Natural killer cell (primary cell): ENCODE measurements at places on chromosomes 5 and 9.

GRCh38 chr5:111280282-111280951 lies 56.2 kb downstream of the CAMK4 start:
- no peaks in the 10 kb centered on the region for H3K36me3 ChIP-seq
- DNase-seq: no peak
- no peak overlapping the region for H3K27ac ChIP-seq

DNA sequence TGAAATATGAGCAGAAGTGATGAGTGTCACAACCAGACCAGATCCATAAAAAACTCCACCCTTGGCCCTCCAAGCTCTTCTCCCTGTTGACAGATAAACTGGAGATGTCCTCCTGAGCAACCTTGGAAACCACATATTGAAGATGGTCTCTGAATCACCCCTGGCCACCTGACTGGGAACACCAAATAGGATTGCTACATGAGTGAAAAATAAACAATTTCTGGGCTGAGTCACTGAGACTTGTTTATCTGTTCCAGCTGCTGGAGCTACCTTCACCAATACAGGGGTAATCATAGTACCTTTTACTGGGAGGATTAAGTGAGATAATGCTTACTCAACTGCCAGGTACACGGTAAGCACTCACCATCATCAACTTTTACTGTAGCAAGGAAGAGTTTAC lies 53.3 kb downstream of the PCA3 start:
- no peak overlapping the region for H3K4me3 ChIP-seq
- H3K27me3 ChIP-seq: no peaks in the 10 kb centered on the region
- H3K27ac ChIP-seq: no peak overlapping the region
- DNase-seq: no peak
- H3K4me1 ChIP-seq: no peaks in the 10 kb centered on the region

- peak; percentile 55 for DNase-seq
- H3K4me3 ChIP-seq: no peak overlapping the region
- H3K27ac ChIP-seq: peak overlapping the region; percentile 98
- H3K27me3 ChIP-seq: no peaks in the 10 kb centered on the region
Measured at GRCh38 chr5:134133188-134133994, 18.9 kb downstream of the TCF7 start.

- H3K27ac ChIP-seq: no peak overlapping the region
- H3K4me3 ChIP-seq: no peak overlapping the region
- no peaks in the 10 kb centered on the region for H3K36me3 ChIP-seq
Measured at GRCh38 chr9:92378865-92379560, 25.4 kb downstream of the OGN start.

DNA sequence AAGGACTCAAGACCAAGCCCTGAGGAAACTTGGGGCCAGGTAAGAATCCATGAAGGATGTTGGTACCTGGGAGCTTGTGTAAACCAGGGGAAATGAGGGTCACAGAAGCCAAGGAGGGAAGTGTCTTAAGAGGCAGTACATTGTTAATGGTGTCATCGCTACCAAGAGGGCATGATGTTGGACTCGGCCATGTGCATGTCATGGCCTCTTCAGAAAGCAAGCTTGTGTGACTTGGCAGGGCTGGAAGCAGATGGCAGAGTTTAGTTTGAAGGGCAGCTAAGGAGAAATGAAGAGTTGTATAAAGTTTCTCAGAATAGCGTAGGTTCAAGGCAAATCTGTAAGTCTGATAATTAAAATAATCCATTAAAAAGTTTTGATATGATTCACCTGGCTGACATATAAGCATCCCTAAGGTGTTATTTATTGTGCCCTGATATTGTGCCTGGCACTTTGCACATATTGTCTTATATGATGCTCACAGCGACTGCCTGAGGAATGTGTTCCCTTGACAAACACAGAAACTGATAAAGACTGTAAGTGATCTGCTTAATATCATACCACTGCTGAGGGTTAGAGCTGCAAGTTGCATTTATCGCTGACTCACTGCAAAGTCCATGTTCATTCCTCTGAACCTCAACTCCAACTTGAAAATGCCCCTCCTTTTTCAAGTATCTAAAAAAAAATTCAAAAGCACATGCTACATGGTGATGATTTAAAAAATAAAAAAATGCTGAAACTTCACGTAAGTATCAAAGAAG lies 81.3 kb upstream of the PTPN3 start:
- no peak for DNase-seq
- no peaks in the 10 kb centered on the region for H3K36me3 ChIP-seq
- no peak overlapping the region for H3K27ac ChIP-seq
- H3K4me3 ChIP-seq: no peak overlapping the region

DNA sequence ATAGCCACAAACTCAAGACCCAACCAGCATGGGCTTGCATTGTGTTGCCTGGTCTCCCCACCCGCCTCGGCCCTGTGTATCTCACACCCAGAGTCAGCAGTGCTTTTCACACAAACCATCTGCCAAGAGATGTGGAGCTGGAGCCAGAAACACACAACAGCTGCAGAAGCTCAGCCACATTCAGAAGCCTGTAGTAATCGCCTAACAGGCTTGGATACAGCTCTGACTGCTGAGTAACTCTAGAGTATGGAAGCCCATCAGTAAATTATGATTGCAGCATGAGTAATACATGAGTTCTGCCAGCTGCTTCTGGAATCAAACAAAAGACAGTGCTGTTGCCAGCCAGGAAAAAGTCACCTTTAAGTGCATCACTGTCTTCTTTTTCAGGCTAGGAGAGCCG lies 16.0 kb downstream of the TEK start:
- peaks cover 2% of the 10 kb centered on the region for H3K27me3 ChIP-seq
- H3K36me3 ChIP-seq: no peaks in the 10 kb centered on the region
- DNase-seq: no peak
- no peaks in the 10 kb centered on the region for H3K4me1 ChIP-seq
- no peak overlapping the region for H3K27ac ChIP-seq
- no peak overlapping the region for H3K4me3 ChIP-seq

- DNase-seq: peak; percentile 59
- H3K27ac ChIP-seq: peak overlapping the region; percentile 85
- H3K4me3 ChIP-seq: peak overlapping the region; percentile 91
- H3K4me1 ChIP-seq: peaks cover 16% of the 10 kb centered on the region
Measured at GRCh38 chr9:35756275-35757225, 2.5 kb upstream of the MSMP start.

DNA sequence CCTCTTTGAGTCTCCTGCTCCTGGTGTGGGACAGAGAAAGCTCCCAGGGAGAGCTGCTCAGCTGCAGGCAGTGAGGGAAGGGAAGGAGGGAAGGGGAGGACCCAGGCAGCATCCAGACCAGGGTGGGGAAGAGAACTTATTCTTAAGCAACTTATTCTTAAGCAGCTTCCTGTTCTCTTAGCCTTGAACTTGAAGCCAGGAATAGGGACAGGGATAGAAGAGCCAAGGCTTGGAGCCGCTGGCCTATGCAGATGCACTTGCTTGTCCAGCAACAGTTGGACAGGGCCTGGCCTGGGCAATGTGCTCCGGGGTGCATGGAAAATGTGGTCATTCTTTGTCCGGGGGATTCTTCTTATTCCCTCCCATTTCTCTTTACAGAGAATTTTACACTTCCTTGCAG lies 31.4 kb upstream of the SPTLC1 start:
- DNase-seq: no peak
- H3K36me3 ChIP-seq: no peaks in the 10 kb centered on the region
- peaks cover 2% of the 10 kb centered on the region for H3K27me3 ChIP-seq
- no peaks in the 10 kb centered on the region for H3K4me1 ChIP-seq

DNA sequence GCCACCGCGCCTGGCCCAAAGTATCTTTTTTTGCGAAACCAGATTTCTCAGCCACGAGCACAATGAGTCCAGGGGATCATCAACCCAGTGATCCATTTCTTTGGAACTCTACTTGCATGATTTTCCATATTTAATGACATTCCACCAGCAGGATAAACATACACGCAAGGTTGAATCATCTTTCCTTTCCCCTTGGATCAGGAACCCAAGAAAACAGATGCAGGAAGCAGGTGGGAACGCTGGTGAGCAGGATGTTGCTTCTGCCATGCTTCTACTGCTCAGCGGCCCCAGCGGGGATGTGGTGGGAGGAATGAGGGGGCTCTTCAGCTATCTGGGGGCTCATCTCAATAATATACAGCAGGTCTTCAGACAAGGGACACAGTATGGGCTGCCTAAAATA lies 118.2 kb downstream of the SEC61B start:
- no peaks in the 10 kb centered on the region for H3K27me3 ChIP-seq
- H3K4me1 ChIP-seq: no peaks in the 10 kb centered on the region
- H3K27ac ChIP-seq: no peak overlapping the region
- H3K4me3 ChIP-seq: no peak overlapping the region
- DNase-seq: no peak

DNA sequence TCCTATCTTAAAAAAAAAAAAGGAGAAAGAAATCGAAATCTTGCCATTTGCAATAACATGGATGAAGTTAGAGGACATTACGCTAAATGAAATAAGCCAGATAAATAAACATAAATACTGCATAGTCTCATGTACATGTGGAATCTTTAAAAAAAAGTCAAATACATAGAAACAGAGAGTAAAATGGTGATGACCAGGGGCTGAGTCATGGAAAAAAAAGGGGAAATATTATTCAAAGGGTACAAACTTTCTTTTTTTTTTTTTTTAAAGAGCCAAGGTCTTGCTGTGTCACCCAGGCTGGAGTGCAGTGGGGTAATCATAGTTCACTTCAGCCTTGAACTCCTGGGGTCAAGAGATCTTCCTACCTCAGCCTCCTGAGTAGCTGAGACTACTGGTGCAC lies 310.1 kb downstream of the ZNF608 start:
- H3K36me3 ChIP-seq: no peaks in the 10 kb centered on the region
- no peaks in the 10 kb centered on the region for H3K27me3 ChIP-seq

GRCh38 chr5:50749873-50750272 lies 83.4 kb downstream of the PARP8 start:
- no peaks in the 10 kb centered on the region for H3K27me3 ChIP-seq
- H3K27ac ChIP-seq: peak overlapping the region; percentile 38
- no peak for DNase-seq
- H3K4me1 ChIP-seq: peaks cover 6% of the 10 kb centered on the region
- no peak overlapping the region for H3K4me3 ChIP-seq
- no peaks in the 10 kb centered on the region for H3K36me3 ChIP-seq

- no peaks in the 10 kb centered on the region for H3K27me3 ChIP-seq
- no peak overlapping the region for H3K27ac ChIP-seq
- no peak for DNase-seq
Measured at GRCh38 chr5:94218374-94218773, 400.0 kb downstream of the KIAA0825 start.

DNA sequence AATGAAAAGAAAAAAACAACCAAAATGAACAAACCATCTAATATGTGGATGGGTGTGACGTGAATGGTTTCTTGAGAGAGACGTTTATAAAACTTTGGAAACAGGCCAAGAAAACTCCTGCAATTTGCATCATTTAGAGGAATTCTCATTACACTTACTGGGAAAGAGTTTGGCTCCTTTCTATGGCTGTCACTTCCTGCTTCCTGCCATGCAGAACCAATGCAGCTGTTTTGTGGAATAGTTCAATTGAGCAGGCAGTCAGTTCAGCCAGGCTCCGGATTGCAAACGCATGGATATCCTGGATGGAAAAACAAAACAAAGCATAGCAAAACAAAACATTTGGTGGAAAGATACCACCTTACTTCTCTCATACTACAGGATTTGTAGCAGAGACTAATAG lies 36.6 kb downstream of the FAM114A2 start:
- H3K27me3 ChIP-seq: no peaks in the 10 kb centered on the region
- H3K4me3 ChIP-seq: no peak overlapping the region
- no peaks in the 10 kb centered on the region for H3K4me1 ChIP-seq
- no peak overlapping the region for H3K27ac ChIP-seq

- no peaks in the 10 kb centered on the region for H3K36me3 ChIP-seq
- no peaks in the 10 kb centered on the region for H3K27me3 ChIP-seq
- no peaks in the 10 kb centered on the region for H3K4me1 ChIP-seq
- no peak overlapping the region for H3K4me3 ChIP-seq
Measured at GRCh38 chr5:59421986-59422941, 471.3 kb downstream of the PDE4D start.

GRCh38 chr9:97970165-97970564 lies 13.0 kb upstream of the ANP32B start:
- H3K27me3 ChIP-seq: no peaks in the 10 kb centered on the region
- H3K4me1 ChIP-seq: no peaks in the 10 kb centered on the region
- H3K27ac ChIP-seq: no peak overlapping the region
- H3K36me3 ChIP-seq: no peaks in the 10 kb centered on the region
- DNase-seq: peak; percentile 30

GRCh38 chr9:24625097-24625496 lies 79.4 kb upstream of the IZUMO3 start:
- H3K27me3 ChIP-seq: no peaks in the 10 kb centered on the region
- DNase-seq: no peak
- H3K4me3 ChIP-seq: no peak overlapping the region
- no peaks in the 10 kb centered on the region for H3K36me3 ChIP-seq

DNA sequence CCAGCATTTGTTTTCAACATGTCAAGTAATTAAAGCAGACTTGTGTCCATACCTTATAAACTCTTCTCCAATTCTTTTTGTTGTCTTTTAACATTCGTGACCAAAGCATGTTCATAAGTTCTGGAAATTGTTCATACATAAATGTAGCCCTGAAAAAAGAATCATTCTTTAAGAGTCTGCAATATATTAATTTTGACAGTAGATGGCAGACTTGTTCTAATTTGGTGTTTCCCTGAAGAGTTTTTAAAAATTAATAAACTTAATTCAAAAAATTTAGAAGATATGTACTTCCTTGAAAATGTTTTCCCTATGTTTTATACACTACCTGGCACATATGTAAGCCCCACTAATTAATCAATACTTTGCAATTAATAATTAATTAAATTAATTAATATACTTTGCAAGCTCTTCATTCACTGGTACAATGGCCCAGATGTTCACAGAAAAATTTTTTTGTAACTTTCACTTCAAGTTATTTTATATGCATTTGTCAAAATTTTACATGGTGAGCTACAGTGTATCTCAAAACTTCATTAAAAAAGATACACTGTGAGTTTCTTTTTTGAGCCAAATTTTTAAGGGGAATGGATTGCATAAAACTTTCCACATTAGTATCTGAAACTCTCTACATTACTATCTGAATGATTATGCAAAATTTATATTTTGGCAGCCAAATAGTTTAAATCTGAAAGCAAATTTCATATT lies 42.1 kb downstream of the CLINT1 start:
- H3K36me3 ChIP-seq: peaks cover 37% of the 10 kb centered on the region
- H3K27ac ChIP-seq: no peak overlapping the region
- DNase-seq: no peak

GRCh38 chr5:6395102-6395445 lies 16.7 kb upstream of the MED10 start:
- H3K4me1 ChIP-seq: no peaks in the 10 kb centered on the region
- DNase-seq: no peak
- H3K4me3 ChIP-seq: no peak overlapping the region
- H3K27ac ChIP-seq: no peak overlapping the region
- no peaks in the 10 kb centered on the region for H3K36me3 ChIP-seq

GRCh38 chr5:9194509-9194908 lies 351.4 kb downstream of the SEMA5A start:
- H3K27ac ChIP-seq: no peak overlapping the region
- no peaks in the 10 kb centered on the region for H3K27me3 ChIP-seq

GRCh38 chr9:96654450-96655197 lies 493 bp downstream of the PRXL2C start:
- peak overlapping the region; percentile 68 for H3K27ac ChIP-seq
- peak; percentile 78 for DNase-seq
- H3K27me3 ChIP-seq: no peaks in the 10 kb centered on the region
- peak overlapping the region; percentile 35 for H3K4me3 ChIP-seq
- H3K4me1 ChIP-seq: peaks cover 11% of the 10 kb centered on the region
